Stimulated activated CD4-positive, alpha-beta T cell treated with anti-CD3 and anti-CD28 coated beads, Interleukin-4, amount 100 ng/mL, for 48 hours (primary cell): ENCODE measurements at places on chromosomes 12 and 14.

GRCh38 chr14:44962334-44963043, 499 bp downstream of the TOGARAM1 start:
- DNase-seq = no peak

- no peak for DNase-seq
Observed at GRCh38 chr12:75259143-75259542, 49.5 kb upstream of the KCNC2 start.

DNA sequence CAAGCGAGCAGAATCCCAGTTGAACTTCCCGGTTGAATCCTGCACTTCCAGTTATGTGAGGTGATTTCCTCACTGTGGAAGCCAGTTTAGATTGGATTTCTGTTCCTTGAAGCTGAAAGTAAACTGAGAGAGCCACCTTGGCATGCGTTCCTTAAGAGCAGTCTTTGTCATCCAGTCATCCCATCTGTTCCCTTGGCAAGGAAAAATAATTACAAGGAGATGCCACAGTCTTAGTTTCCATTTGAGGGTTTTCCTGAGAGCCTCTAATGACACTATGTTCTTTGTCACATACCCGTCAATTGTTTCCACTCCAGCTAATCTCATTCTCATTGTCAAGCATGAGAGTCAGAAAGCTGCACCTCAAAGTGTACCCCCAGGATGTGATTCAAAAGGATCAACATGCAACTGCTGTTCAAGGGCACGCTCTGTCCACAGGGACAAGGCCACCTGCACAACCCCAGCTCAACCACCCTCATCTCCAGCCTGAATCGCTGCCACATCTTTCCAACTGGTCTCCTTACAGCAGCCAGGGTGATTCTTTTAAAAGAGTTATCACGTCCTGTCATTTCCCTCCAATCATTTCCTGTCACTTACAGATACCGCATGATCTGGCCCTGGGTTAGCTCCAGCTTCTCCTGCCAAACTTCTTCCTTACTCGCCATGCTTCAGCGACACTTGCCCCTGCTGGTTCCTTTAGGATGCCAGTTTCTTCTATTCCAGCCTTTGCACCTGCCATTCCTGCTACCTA, 18.0 kb upstream of the TCP11L2 start:
- no peak for DNase-seq

GRCh38 chr12:111842556-111843396, 748 bp downstream of the MAPKAPK5 start:
- peak; percentile 16 for DNase-seq

- no peak for DNase-seq
Observed at GRCh38 chr14:23569443-23570151, 2.0 kb upstream of the AP1G2 start.

DNA sequence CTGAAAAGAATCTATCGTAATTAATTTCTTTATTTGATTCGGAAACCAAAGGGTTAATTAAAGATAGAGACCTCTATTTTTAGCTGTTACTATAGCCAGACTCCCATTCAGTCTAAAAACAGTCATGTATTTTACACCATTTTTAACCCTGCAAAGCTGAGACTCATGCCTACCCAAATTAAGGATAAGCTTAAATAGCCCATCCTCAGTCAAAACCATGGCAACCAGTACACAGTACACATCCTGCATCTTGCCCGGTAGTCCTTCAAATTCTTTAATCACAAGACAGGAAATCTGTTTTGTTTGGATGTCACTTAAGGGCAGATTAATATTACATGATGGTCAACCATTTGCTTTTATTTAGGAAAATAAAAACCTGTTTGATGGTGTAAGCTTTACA, 25.5 kb upstream of the KCNK10 start:
- no peak for DNase-seq

GRCh38 chr14:73136387-73137225, at the start of gene PSEN1:
Gene PSEN1 (plus strand): TSS chr14:73136507. CDS start chr14:73148020, 11,513 bp downstream.
- peak; percentile 99 for DNase-seq

- DNase-seq = no peak
Observed at GRCh38 chr12:93521225-93522080, 51.0 kb upstream of the SOCS2 start.
